NCI-H1694 (cell line): ENCODE measurements at places on chromosomes 12 and 14.

DNA sequence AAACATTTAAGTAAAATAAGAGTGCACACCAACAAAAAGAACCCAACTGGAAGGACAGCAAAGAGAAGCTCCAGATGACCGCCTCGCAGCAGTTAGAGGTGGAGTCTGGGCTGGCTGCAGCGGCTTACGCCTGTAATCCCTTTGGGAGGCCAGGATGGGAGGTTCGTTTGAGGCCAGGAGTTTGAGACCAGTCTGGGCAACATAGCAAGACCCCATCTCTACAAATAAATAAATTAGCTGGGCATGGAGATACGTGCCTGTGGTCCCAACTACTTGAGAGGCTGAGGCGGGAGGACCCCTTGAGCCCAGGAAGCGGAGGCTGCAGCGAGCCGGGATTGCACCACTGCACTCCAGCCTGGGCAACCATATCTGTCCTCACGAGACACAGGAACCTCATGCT lies 15.2 kb downstream of the LRCOL1 start:
- DNase-seq, result no peak

GRCh38 chr14:90426663-90427062 lies 29.8 kb downstream of the CALM1 start:
- DNase-seq, result peak; percentile 23

GRCh38 chr14:50649691-50650090 lies 18.4 kb downstream of the SAV1 start:
- DNase-seq, result no peak

DNA sequence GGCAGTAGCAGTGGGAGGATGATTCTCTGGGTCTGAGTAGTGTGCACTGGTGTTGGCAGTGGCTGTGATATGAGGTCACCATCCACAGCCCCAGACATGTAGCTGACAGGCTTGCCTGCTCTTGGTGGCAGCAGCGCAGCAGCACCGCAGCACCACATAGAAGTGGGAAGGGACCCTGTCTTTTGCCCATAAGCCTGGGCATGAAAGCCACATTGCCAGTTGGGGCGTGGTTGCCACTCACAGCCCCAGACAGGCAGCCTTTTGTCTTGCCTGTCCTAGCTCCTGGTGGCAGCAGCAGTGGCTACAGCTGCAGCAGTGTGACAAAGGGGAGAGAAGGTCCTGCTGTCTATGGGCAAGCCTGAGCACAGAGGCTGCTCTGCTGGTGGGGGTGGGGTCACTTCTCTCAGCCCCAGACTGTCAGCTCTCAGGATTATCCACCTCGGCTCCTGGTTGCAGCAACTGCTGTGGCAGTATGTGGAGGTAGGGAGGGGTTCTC lies 71.5 kb downstream of the BRMS1L start:
- DNase-seq, result no peak

DNA sequence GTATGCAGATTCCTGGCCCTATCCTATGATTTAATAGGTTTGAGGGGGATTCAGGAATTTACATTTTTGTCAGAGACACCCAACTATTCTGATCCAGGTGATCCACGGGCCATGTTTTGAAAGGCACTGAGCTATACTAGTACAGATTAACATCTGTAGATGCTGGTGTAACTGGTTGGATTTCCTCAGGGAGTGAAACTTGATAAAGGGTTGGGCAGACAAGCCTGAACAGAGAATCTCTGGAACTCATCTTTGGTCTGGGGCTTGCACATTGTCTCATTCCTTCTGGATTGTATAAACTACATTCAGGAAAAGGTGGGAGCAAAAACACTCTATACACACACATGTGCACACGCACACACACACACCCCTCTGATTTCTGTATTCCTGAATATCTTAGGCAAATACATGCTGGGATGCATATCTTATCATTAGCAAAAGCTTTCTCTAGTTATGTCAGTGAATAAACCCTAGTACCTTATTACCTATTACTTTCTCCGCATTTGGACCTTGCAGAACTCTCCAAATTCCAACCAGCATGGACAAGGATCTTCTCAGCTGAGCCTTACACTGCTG lies 104.6 kb downstream of the SLC38A1 start:
- no peak for DNase-seq

DNA sequence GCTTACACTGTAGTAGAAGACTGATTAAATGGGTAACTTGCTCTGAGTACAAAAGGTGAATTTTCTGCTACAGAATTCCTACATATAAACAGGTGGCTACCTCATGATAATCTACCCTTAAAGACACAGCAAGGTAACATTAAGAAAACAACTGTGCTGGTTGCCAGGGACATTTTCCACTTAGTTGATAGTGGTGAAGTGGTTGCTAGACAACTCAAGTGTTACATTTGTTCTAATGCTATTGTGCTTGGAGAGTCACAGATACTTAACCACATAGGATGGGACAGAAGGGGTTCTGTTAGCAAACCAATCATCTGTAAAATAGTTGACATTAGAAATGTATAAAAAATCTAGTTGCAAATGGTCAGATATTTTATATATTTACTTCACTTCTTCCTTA lies 870.3 kb upstream of the SEL1L start:
- no peak for DNase-seq

- DNase-seq, result no peak
These were observed 59.2 kb downstream of the RASSF8 start for GRCh38 chr12:26017484-26018211.

- no peak for DNase-seq
These were observed 340.3 kb upstream of the RGS6 start for GRCh38 chr14:71591929-71592328.

- DNase-seq, result no peak
These were observed 241.7 kb downstream of the SPTSSA start for GRCh38 chr14:34220378-34220706.

DNA sequence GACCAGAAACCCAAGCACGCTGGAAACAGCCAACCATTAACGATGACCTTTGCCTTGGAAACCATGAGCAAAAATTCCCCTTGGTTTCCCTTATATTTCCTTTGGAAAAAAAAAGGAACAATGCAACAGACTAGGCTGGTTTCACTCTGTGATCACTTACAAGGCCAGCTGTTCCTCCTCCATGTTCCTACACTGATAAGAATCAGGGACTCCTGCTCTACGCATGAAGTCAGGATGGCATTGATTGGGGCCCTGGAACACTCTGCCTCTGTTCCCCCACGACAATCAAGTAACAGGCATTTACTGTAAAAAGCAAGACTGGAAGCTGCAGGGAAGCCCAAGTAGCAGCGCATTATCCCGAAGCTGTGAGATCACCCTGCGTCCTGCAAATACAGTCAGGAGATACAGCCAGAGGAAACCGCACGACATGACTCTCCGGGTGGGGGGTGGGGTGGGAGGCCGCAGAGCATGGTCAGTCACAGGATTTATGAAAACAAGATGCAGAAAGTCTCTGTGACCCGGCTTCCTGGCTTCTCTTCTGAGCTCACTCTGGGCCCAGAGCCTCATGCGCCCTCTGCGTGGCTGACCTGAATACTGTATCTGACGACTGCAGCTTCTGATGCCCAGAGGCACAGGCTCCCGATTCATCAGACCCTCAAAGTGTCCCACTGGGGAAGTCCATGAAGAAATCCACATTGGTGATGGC lies 31.1 kb downstream of the SSH1 start:
- no peak for DNase-seq

DNA sequence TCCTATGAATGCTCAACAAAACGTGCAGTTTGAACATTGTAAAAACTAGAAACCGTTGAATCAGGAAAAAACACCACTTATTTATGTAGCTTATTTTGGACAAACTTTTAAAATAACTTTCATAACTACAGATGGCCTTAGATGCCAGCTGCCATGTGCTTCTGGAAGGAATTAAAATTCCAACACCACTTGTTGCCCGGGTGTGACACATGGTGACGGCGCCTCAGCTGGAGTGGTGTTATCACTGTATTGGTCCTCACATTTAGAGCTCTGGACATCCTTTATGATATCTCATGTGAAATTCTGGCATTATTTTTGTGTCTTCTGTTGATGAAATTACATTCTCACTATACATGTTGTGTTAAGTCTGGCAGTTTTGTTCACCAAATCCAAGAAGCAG lies 211.0 kb downstream of the IPO8 start:
- no peak for DNase-seq

DNA sequence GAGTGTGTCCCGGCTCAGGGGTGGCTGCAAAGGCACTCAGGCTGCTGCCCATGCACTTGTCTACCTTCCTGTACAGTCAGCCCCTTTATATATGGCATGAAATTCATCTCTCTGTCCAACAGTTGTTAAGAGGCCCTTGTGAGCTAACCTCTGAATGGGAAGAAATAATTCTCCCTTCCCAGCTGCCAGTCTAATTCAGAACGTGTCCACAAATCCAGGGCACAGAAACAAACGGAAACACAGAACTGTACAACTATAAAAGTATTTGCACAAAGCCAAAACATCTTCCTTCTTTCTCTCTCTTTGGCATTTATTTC lies 849 bp downstream of the KRT5 start:
- no peak for DNase-seq

DNA sequence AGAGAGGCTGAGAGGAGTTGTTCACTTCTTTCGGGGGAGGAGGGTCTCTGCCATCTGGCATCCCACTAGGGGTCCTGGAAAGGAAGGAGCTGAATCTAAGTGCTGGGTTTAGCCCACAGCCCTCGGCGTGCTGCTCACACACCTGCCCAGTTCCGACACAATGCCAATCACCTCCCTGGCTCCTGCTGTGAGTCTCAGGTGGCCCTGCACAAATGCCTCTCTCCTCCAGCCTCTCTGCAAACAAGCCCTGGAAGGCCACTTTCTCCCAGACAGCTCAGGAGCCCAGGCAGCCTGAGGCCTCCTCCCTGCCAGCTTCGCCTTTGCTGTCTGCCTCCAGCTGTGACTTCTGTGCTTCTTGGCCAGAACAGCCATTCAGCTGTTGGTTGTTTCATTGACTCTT lies 51.2 kb downstream of the SMIM41 start:
- DNase-seq, result no peak

DNA sequence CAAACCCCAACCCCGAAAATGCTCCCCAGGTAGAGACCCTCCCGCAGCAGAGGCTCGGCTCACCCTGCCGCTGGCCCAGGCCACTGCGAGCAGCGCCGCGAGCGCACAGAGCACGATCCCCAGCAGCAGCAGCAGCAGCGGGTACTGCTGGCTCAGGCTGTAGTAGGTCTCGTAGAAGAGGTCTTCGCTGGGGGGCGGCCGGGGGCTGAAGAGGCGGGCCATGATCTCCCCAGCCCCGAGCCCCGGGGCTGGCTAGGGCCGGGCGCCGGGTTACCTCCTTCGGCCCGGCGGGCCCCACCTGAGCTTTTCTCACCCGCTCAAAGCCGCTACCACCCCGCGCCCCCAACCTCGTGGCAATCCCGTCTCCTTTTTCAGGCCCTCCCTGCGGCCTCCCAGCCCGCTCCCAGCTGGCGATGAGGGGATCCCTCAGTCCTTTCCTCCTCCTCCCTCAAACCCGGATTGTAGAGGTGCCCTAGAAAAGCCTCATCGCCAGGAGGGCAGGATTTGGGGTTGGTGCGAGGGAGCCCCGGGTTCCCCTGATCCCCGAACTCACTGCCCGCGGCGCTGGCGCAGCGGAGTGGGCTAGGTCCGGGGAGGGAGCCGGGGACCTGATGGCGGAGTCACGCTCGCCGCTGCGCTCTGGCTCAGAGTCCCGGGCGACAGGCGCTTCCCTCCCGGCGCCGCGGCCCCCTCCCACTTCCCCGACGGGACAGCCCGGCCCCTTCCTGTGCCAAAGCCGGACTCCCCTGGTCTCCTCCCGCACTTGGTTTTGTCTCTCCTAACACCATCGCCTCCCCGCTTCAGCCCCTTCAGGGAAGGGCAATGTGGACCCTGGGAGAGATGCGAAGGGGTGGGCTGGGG lies at the start of gene ADCY4:
TSS of gene ADCY4 (minus strand) at position 641 of the 861 bp plus-strand sequence. CDS start at position 222, 419 bp downstream.
- DNase-seq, result no peak

GRCh38 chr14:24840204-24840893 lies 206.4 kb upstream of the GZMB start:
- DNase-seq, result no peak

GRCh38 chr14:38012056-38012455 lies 195.6 kb upstream of the SSTR1 start:
- DNase-seq, result no peak

- no peak for DNase-seq
These were observed 83.5 kb upstream of the OVCH1 start for GRCh38 chr12:29580971-29581370.

GRCh38 chr14:67526181-67526580 lies 6.9 kb upstream of the PLEKHH1 start:
- no peak for DNase-seq

GRCh38 chr12:124443931-124444712 lies 123.3 kb downstream of the NCOR2 start:
- DNase-seq, result no peak

GRCh38 chr12:76530516-76530915 lies 29.1 kb downstream of the OSBPL8 start:
- no peak for DNase-seq

DNA sequence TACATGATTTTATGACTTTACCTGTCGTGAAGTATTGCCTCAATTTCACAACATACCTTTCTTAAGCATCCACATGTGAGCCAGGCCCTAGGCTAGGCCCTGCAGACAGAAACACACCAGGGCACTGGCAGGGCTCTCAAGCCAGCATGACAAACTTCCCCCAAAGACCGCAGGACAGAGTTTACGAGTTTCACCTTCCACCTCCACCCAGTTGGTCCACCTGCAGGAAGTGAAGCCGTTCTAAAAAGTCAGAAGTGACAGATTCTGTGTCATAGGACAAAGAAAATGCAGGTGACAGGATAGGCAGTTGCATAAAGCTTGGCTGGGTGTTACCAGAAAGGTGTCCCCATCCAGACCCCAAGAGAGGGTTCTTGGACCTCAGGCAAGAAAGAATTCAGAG lies 382.3 kb downstream of the PCNX1 start:
- DNase-seq, result no peak

DNA sequence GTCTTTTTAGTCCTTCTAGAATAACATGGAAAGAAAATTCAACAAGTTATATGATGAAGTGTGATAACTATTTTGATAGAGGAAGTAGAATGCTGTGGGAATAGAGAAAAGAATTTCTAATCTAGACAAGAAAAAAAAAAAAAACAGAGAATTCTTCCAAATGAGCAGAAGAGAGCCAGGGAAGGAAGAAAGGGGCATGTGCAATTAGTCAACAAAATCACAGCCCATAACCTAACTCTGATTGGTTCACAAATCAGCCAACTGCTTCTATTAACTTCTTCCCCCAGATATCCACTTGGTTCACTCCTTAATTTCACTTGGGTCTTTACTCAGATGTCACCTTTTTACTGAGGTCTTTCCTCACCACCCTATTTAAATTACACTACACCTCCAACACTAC lies 69.5 kb downstream of the BTG1 start:
- DNase-seq, result no peak
